PC-3 (cell line): ENCODE measurements at places on chromosomes 16 and 17. TPM values are rescaled to one million over a fixed set of nuclear protein-coding genes. Genes with fewer than 3 reads are reported as not detected.
A peak's percentile ranks its signal among the peaks of the same experiment; 100 is the strongest.

DNA sequence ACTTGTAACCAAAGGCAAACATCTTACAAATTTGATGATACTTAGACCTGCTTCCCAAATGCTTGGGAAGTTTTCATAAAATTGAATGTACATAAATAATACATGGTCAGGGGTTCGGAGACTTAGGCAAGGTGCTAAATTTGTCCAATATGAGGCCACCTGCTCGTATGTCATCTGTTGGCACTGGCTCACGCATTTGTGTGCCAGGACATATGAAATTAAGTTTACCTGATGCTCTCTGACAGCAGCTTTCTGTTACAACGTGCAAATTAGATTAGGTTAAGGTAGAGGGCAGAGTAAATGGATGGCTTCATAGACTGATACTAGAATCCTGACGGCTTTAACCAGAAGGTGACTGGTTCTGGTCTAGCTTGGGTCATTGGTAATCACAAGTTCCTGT lies 970.3 kb upstream of the RBFOX1 start:
- DNase-seq: no peak
- no peak overlapping the region for H3K27ac ChIP-seq
- H3K4me3 ChIP-seq: no peak overlapping the region
- H3K27me3 ChIP-seq: no peaks in the 10 kb centered on the region
- no peaks in the 10 kb centered on the region for H3K36me3 ChIP-seq

DNA sequence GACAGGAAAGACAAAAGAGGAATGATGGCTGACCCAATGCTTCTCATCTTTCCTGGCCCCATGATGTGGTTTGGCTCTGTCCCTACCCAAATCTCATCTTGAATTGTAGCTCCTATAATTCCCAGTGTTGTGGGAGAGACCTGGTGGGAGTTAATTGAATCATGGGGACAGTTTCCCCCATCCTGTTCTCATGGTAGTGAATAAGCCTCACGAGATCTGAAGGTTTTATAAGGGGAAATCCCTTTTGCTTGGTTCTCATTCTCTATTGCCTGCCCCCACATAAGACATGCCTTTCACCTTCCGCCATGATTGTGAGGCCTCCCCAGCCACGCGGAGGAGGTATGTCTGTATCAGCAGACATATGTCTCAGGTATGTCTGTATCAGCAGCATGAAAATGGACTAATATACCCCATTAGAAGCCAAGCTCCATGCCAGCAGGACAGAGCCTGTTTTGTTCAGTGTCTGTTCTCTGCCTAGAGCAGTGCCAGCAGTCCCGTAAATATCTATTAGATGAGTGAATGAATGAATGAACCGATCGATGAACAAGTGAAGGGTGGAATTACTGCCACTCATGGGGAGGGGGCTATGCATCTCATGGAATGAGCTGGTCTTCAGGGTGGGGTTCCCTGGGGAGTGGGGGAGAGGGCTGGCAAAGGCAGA lies 304.4 kb downstream of the SOX9 start:
- no peak overlapping the region for H3K27ac ChIP-seq
- H3K4me3 ChIP-seq: no peak overlapping the region
- no peak for DNase-seq
- H3K4me1 ChIP-seq: peaks cover 35% of the 10 kb centered on the region
- no peaks in the 10 kb centered on the region for H3K27me3 ChIP-seq
- H3K36me3 ChIP-seq: 0 out of 2 replicates have a peak, but pooled peaks cover 4% of the 10 kb centered on the region

DNA sequence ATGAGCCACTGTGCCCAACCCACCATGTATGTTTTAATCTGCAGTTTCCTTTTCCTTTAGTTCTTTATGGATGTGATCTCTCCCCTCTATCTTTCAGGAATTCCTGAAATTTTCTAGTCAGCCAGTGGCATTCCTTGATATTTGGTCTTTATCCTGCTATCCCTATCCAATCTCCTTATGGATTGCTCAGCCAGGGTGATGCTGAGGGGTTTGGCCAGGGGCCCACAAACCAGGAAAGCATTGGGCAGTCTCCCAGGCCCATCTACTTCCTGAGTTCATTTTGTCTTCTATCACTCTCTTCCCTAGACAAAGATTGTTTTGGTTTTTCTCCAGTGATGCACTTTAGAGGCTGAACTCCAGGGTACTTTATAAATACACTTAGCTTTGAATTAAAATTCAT lies 115.9 kb downstream of the KATNIP start:
- no peaks in the 10 kb centered on the region for H3K27me3 ChIP-seq
- DNase-seq: no peak
- no peaks in the 10 kb centered on the region for H3K36me3 ChIP-seq
- no peak overlapping the region for H3K4me3 ChIP-seq

DNA sequence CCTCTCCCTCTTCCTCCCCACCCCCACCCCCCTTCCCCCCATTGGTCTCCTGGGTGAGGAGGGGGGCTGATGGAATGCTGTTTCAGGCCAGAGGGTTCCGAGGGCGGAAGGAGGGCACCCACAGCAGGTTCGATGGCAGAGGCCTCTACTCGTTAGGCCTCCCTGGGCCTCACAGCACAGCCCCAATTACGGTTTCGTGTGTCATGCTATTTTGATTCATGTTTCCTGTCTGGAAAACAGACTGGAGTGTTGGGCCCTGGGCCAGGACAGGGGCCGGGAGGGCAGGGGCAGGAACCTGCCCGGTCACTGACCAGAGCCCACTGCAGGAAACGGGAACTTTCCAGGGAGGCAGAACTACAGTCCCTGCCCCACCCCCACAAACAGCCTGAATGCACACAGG lies 138.2 kb downstream of the C16orf95 start:
- H3K36me3 ChIP-seq: no peaks in the 10 kb centered on the region
- H3K27me3 ChIP-seq: no peaks in the 10 kb centered on the region
- H3K4me3 ChIP-seq: no peak overlapping the region
- DNase-seq: peak; percentile 67
- no peak overlapping the region for H3K27ac ChIP-seq

DNA sequence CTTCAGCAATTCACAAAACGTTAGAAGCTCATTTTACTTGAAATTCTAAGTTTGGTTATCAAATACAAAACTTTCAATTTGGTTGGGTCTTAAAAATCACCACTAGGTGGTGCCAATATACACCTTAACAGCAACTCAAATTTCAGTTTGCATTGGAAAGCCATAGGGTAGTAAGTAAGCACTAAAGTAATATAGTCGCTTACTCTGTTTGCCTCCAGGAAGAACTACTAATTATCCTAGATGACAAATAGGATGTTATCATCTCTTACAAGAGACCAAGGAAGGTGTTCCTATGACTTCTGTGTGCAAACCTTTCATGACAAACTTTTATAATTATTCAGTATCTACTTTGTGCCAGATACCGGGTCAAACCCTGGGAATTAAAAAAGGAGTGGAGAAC lies 93.3 kb downstream of the MYO1D start:
- H3K4me3 ChIP-seq: no peak overlapping the region
- no peaks in the 10 kb centered on the region for H3K4me1 ChIP-seq
- DNase-seq: peak; percentile 71
- H3K27me3 ChIP-seq: no peaks in the 10 kb centered on the region
- no peak overlapping the region for H3K27ac ChIP-seq

- H3K27ac ChIP-seq: no peak overlapping the region
- no peaks in the 10 kb centered on the region for H3K36me3 ChIP-seq
- no peak overlapping the region for H3K4me3 ChIP-seq
- no peaks in the 10 kb centered on the region for H3K27me3 ChIP-seq
- no peaks in the 10 kb centered on the region for H3K4me1 ChIP-seq
- DNase-seq: no peak
Measured at GRCh38 chr17:37060094-37060493, 111.3 kb downstream of the AATF start.

GRCh38 chr17:81427173-81428120 lies 32.2 kb downstream of the BAHCC1 start:
- no peak overlapping the region for H3K4me3 ChIP-seq
- no peak overlapping the region for H3K27ac ChIP-seq
- no peaks in the 10 kb centered on the region for H3K27me3 ChIP-seq
- H3K4me1 ChIP-seq: peaks cover 27% of the 10 kb centered on the region
- no peak for DNase-seq

GRCh38 chr16:57775661-57776469 lies 26.4 kb downstream of the KIFC3 start:
- H3K27me3 ChIP-seq: no peaks in the 10 kb centered on the region
- no peak for DNase-seq
- H3K4me1 ChIP-seq: no peaks in the 10 kb centered on the region
- H3K27ac ChIP-seq: no peak overlapping the region
- no peak overlapping the region for H3K4me3 ChIP-seq

DNA sequence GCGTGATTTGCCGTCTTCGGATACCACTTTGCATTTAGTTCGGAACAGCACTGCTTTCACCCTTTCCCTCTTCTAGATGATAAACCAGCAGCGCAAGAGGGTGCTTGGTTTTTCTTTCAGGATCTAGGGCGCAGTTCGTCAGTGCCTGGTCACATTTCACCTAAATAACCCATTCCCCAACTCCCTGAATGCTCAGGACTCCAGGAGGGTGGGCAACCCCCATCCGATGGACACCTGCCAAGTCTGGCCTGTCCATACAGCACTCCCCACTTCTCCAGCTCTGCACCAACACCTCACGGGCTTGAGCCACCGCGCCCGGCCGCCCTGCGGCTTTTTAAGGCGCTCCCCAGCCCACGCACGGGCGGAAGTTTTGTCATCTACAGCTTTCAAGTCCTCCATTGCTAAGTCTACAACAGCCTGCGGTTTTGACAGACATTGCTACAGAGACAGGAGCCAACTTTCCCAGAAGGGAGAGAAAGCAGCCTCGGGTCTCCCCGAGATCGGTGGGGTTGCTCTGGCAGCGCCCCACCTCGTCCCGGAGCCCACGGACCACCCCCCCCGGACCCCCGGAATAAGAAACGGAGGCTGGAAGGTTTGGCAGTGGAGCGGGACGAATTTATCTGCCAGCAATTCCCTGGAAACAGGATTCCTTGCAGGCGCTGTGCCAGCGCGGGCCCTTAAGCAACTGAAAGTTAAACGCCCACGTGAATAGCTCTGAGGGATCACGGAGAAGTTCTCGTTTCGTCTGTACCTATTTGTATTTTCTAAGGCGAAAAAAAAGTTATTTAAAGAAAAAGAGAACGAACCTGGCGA lies 38.6 kb upstream of the SLFN13 start:
- no peaks in the 10 kb centered on the region for H3K36me3 ChIP-seq
- DNase-seq: no peak
- H3K4me1 ChIP-seq: no peaks in the 10 kb centered on the region
- H3K27ac ChIP-seq: no peak overlapping the region
- no peak overlapping the region for H3K4me3 ChIP-seq

DNA sequence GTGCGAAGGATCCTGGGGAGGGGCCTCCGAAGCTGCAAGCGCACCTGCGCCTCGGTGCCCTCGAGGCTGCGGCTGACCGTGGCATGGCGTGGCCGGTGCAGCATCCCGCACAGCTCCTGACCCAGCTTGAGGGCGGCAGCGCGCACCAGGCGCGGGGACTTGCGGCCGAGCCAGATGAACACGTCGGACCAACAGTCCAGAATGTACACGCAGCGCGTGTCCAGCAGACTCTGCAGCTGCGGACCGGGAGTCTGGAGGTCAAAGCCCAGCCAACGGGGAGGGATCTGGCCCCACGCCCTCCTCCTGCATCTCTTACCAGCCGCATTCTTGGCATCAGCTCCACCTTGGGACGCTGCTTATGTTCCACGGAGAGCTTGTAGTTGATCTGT lies 10.9 kb downstream of the FLII start:
- no peak for DNase-seq
- H3K27me3 ChIP-seq: no peaks in the 10 kb centered on the region
- no peak overlapping the region for H3K27ac ChIP-seq
- no peak overlapping the region for H3K4me3 ChIP-seq
- no peaks in the 10 kb centered on the region for H3K4me1 ChIP-seq
- peaks cover 56% of the 10 kb centered on the region for H3K36me3 ChIP-seq

GRCh38 chr16:29901607-29901945 lies 1.3 kb downstream of the ASPHD1 start:
- DNase-seq: no peak
- H3K27ac ChIP-seq: no peak overlapping the region
- H3K4me3 ChIP-seq: no peak overlapping the region
- peaks cover 7% of the 10 kb centered on the region; the same call in 1 of the 2 replicates for H3K4me1 ChIP-seq

- peaks cover 6% of the 10 kb centered on the region; the same call in 1 of the 2 replicates for H3K4me1 ChIP-seq
- H3K27me3 ChIP-seq: no peaks in the 10 kb centered on the region
- H3K27ac ChIP-seq: no peak overlapping the region
- H3K36me3 ChIP-seq: no peaks in the 10 kb centered on the region
Measured at GRCh38 chr17:40558300-40558889, 6.9 kb downstream of the CCR7 start.

GRCh38 chr17:40707745-40708144 lies 4.2 kb upstream of the KRT24 start:
- peak; percentile 39 for DNase-seq
- no peaks in the 10 kb centered on the region for H3K36me3 ChIP-seq
- no peak overlapping the region for H3K27ac ChIP-seq
- H3K4me3 ChIP-seq: no peak overlapping the region
- no peaks in the 10 kb centered on the region for H3K4me1 ChIP-seq

DNA sequence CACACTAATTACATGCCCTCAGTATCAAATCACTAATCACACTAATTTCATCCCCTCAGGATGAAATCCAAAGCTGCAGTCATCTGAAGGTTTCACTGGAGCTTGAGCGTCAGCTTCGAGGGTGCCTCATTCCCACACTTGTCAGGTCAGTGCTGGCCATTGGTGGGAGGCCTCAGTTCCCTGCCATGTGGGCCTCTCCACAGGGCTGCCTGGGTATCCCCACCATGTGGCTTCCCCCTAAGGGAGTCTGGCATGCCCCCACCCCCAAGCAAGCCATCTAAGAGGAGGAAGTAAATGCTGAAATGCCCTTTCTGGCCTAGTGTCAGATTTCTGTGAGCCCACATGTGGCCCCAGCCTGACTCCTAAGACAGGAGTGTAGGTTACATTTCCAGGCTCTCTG lies 78.6 kb upstream of the CDH5 start:
- DNase-seq: no peak
- no peaks in the 10 kb centered on the region for H3K27me3 ChIP-seq
- no peaks in the 10 kb centered on the region for H3K4me1 ChIP-seq
- no peaks in the 10 kb centered on the region for H3K36me3 ChIP-seq
- no peak overlapping the region for H3K27ac ChIP-seq
- no peak overlapping the region for H3K4me3 ChIP-seq

- peaks cover 26% of the 10 kb centered on the region for H3K36me3 ChIP-seq
- H3K4me1 ChIP-seq: no peaks in the 10 kb centered on the region
- H3K4me3 ChIP-seq: no peak overlapping the region
- no peaks in the 10 kb centered on the region for H3K27me3 ChIP-seq
Measured at GRCh38 chr17:64747938-64748540, 85.9 kb upstream of the SMURF2 start.

The SP2 gene
- 3.9 and 6.5 TPM in 2 replicates for total RNA-seq

The IL21R gene
- total RNA-seq: 0.55 TPM in 1 of 2 replicates, not detected in the other

The ADAD2 gene
- not detected in 2 replicates for total RNA-seq

The JPH3 gene
- not detected in 2 replicates for total RNA-seq

The PIRT gene
- total RNA-seq: not detected in 2 replicates

The GALR2 gene
- total RNA-seq: 0.69 and 2.2 TPM in 2 replicates

The CDK12 gene
- total RNA-seq: 30.4 and 39.2 TPM in 2 replicates
